Mammary epithelial cell (primary cell): ENCODE measurements at places on chromosomes 4 and X.
A peak's percentile ranks its signal among the peaks of the same experiment; 100 is the strongest.

DNA sequence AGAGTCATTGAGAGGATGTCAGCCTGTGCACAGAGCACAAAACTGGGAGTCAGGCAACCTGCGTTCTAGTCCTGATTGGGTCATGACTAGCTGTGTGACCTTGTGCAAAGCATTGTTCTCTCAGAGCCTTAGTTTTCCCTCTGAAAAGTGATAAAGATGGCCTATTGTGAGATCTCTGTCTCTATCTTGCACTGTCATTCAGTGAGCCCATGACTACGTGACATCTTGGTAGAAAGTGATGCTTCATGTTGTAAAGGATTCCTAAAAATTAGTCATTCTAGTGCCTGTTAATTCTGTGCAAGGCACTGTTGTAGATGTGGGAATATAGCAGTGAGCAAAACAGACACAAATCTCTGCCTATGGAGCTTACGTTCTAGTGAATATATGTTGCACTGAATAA, 2.5 kb downstream of the PGRMC1 start:
- peak; percentile 2 for DNase-seq

DNA sequence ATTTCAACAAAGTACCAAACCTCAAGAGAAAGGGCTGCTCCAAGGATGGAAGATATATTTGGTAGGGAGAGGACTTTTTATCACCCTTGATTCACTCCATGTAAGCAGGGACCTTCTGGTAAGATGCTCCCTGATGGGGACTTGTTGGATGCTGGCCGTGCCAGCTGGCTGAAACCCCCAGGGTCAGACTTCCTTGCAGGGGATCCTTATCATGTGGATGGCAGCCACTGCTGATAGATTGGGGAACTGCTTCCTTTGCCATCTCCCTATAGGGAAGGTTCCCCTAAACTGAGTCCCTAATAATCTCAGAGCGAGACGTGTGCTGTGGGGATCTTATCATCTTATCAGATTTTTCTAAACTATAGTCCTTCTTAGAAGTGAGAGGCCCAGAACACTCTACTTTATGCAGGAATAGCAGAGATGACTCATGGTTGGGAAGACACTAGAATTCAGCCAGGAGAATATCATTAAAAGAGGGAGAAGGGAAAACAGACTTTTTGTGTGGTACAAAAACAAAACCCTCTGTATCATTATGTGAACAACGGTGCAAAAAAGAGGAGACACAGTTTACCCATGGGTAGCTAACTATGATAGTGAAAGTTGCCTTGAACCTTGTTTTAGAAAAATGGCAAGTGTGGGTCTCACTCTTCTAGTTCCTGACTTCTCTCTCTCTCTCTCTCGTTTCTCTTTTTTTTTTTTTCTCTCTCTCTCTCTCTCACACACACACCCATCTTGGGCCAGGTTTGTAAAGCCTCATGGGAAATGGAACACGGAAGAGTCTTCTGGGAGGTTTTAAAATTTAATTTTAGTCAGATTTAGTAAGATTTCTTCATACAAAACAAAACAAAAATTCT, 16.1 kb downstream of the RHOH start:
- DNase-seq: no peak

DNA sequence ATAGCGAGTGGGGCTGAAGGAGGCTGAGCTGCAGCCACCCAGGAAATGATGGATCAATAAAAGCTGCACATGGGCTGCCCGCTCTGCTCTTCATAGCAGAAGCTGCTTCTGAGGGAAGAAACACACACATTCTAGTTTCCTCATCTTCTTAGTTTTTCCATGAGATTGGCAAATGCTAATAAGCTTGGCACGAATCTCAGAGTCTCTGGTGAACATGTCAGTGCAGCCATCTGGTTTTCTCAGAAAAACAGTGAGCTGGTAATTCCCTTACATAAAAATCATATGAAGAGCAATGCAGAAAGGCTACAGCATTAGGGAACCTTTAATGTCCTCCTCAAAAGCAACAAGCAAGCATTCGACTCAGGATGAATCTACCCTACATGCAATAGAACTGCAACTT, 69.9 kb downstream of the GATB start:
- DNase-seq: no peak

DNA sequence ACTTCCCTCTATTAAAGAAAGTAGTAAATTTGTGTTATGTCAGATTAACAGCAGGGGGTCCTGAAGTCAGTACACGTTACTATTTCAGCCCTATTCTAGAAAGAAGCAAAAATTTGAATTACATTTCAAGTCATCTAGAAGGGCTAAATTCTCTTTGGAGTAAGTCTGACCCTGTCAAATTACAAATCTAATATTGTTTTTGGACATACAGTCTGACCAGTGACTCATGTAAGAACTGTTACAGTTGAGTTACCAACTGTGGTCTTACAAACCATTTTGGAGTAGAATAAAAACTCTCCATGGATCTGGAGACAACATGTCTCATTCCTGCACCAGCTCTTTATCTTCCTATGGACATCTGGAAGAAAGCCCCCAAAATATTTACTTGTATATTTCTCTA, 36.0 kb upstream of the GYPA start:
- no peak for DNase-seq

- no peak for DNase-seq
These were observed 1015.9 kb downstream of the PCDH18 start for GRCh38 chr4:136516371-136516770.

DNA sequence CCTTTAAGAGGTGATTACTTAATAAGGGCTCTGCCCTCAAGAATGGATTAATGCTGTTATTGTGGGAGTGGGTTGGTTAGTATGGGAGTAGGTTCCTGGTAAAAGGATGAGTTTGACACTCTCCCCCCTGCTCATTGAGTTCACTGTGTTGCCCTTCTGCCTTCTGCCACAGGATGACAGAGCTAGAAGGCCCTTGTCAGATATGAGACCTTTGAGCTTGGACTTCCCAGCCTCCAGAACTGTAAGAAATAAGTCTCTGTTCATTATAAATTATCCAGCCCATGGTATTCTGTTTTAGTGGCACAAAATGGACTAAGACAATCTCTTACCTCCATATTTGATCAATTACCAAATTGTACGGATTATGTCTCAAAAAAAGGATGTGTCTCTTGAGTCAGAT, 114.3 kb upstream of the NAP1L5 start:
- no peak for DNase-seq

DNA sequence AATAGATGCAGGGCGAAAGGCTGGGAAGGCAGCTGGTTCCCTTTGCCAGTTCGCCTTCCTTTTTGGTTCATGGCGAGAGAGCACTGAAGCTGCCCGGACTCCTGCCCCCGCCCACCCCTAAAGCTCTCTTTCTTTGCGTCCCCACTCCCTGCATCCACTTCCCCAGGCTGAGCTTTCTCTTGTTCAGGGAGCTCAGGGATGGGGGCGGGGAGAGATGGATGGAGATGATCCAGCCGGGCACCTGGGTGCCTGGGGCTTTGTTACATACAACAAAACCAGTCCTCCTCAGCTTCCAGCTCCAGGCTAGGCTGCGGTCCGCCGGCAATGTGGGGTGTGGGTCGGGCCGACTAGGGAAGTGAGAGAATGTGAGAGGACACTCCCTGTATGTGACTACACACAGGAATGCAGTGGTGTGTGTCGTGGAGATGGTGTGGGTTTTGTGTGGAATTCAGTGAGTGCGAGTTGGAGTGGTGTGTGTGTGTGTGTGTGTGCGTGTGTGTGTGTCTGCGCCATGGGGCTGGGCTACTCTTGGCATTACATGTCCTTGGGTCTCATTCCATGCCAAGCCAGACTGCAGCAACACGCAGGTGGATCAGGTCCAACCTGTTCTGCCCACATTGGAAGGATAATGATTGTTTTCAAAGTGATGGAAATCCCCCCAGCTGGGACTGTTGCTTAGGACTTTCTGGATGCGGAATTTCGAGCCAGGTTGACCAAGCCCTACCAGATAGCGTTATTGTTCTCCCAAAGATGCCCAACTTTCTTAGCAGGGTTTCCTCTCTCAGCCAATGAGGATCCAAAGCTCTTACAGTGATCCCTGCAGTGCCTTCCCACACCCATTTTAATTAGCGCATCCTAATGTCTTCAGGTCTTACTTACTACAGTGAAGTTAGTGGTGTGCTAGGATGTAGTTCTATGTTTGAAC, 149.4 kb upstream of the CHRDL1 start:
- peak; percentile 69 for DNase-seq
